ENCODE measurements at places on chromosomes 7 and 10.
A peak's percentile ranks its signal among the peaks of the same experiment; 100 is the strongest.

- no peak for DNase-seq
Observed at GRCh38 chr7:22108151-22108845, 162.6 kb upstream of the CDCA7L start.

DNA sequence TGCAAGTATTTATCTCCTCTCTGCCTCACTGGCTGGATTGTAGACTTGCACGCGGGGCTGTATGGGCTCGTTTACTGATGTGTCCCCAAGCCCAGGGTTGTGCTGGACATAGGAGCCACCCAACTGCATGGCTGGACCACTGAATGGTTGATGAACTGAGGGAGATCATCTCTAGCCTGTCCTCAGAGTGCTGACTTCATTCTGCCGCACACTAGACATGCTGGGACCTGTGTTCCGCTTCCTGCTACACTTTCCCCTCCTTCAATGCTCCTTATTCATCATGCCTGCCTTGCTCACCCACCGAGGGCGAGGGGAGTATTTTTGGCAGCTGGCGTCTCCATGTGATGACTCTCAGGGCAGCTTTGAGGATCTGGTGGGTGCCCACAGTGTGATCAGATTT, 440.2 kb downstream of the GLRX3 start:
- no peak for DNase-seq

DNA sequence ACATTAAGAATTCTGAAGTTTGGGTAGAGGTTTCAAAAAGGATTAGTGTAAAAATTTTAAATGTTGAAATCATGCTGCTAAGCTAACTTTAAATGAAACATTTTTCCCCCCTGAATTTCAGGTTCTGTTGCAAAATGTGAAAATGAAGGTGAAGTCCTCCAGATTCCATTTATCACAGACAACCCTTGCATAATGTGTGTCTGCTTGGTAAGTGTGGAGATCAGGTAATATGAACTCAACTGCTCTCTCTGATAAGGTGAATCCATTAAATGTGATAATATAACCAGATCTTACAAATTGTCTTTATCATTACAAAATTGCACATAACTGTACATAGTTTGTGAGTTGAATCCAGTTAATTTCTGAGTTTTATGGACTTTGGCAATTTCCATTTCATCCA, 1.4 kb downstream of the BMPER start:
- DNase-seq, result no peak

GRCh38 chr10:1086787-1087186, 30.6 kb downstream of the WDR37 start:
- no peak for DNase-seq

DNA sequence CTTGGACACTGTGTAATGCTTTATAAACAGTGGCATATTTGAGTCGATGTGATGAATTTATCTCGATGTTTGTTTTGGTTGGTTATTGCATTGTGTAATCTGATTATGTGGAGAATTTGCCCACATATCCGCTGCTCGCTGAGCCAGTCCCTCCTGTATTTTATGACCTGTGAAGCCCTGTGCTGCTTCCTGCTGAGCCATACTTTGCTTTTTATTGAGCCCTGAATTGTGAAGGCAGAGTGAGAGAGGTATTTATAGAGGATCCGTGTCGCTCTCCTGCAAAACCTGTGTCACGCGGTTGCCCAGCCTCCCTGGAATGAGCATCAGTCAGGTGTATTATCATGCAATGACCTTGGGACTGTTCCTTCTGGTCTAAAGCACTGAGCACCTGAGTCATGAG, 253.7 kb downstream of the ARHGAP21 start:
- DNase-seq, result no peak

GRCh38 chr10:61655335-61655851, 7.3 kb upstream of the CABCOCO1 start:
- no peak for DNase-seq

GRCh38 chr7:15915686-15916293, 229.3 kb upstream of the MEOX2 start:
- DNase-seq, result no peak

DNA sequence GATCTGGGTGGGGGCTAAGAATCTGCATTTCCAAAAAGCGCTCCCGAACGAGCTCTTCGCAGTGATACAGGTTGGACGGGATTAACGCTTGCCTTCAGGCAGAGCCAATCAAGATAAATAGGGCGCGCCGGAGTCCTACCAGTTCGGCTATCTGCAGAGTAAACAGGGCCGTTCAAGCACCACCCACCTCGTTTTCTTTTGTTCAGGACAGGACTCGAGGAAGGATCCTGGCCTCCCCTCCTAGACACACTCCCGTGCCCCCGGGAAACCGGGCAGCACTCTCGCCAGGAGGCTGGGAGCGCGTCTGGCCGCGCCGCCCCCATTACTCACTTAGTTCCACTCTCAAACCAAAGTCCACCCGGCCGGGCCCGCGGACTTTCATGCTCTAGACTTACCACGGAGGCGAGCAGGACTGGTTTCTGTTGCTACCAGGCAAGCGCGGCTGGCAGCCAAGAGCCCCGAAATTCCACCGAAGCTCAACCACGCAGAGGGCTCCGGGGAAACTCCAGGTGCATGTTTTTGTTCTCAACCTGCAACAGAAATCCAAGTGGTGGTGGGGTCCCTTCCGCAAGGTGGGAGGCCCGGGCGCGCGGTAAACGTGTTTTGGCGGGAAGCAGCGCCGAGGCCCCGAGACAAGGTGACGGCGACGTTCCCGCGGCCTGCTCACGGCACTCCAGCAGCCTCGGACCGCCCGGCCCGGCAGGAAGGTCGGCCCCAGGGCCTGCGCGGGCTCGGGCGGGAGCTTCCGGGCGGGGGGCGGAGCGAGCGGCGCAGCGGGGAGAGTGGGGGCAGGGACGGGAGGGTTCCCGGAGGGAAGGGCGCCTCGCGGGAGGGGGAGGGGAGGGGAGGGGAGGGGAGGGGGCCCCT, 12.7 kb downstream of the HNRNPF start:
- peak; percentile 65 for DNase-seq

DNA sequence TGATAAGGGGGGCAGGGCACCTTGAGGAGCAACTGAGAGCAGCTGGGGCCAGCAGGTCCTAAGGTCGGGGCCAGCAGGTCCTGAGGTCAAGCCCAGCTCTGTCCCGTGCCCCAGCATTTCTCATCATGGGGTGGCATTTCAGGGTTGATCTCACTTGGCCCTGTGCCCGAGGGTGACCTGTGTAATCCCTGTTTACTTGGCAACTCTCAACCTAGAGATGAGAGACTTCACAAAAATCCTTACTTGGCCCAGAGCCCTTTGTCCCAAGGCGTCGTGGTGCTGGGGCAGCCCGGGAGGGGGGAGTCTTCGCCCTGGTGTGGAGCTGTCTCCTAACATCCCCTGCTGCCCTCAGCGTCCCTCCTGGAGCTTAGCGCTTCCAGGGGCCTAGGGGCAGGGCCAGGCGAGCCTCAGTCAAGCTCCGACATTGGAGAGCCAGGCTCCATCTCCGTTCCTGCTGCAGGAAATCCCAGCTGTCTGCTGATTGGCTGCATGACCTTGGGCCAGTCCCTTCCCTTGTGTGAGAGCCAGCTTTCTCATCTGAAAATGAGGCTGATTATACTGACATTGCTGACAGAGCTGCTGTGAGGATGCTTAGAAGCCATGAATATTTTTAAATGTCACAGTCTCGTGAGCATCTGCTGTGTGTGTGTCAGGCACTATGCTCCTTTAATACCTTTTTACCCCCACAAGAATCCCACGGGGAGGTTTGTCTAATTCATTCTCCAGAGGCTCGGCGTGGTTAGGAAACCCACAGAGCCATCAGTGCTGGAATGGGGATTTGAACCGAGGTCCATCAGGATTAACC, 94.3 kb downstream of the ZMIZ1 start:
- no peak for DNase-seq

DNA sequence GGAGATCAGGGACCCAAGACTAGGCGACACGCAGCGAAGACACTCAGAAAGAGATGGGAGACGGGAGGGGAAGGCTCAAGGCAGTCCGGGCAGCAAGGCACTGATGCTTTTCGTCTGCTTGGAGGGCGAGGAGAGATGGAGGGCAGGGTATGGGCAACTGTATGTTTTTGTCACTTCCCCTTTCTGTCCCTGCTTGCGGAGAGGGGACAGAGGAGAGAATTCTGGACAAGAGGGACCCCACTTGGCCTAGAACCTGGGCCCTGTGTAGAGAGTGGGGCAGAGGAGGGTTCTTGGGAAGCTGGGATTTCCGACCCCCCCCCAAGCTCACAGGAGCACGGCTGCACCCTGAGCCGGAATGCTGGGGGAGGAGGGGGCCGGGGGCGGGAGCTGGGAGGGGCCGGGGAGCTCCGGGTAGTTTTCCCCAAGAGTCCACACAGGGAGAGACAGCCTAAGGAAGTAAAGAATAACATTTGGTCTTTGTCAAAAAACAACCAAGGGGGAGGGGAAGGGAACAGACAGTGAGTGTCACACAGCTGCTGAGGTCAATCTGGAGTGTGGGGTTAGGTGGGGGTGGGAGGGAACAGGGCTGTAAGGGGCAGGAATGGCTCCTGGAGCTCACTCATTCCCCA, 1.8 kb downstream of the LRCH4 start:
- no peak for DNase-seq

- no peak for DNase-seq
Observed at GRCh38 chr10:128364631-128365030, 238.4 kb upstream of the MKI67 start.

DNA sequence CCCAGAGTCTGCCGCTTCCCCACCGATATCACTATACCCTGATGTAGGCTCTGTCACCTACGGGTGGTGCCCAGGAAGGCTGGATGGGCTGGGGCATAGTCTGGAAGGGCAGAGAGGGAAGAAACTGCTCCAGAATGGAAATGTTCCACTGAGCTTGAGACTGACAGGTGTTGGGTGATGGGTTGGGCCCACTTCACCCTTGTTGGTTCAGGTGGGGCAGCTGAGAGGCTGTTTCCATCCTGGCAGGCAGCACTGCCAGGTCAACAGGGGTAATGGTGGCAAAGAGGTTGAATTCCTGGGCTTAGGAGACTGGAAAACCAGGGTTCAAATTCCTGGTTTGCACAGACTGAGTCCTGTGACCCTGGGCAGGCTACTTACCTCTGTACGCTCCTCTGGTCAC, 28.5 kb upstream of the FRAT2 start:
- DNase-seq, result no peak

DNA sequence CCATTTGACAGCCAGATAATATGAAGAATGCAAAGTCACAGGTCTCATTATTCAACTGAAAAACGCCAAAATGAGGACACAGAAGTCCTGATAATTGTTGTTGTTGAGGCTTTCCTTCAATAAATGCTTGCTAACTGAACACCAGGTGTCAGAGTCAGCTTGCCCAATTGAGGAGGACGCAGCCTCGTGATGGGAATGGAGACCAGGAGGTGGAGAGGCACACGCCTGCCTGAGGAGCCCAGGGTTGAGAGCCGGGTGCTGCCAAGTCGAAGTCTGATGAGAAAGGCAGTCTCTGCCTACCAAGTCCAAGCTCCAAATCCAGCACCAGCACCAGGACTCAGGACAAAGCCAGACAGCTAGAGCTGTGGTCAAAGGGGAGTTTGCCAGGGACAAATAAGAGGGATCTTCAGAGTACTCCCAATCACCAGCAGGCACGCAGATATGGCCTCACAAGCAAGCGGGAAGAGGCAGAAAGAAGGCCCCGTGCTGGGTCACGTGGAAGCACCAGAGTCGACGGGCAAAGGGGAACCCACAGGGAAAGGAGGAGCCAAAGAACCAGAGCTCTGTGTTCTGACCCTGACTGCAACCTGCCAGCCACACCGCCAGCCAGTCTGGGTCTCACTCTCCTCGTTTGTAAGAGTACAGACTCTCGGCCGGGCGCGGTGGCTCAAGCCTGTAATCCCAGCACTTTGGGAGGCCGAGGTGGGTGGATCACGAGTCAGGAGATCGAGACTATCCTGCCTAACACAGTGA, 47.6 kb downstream of the VOPP1 start:
- DNase-seq, result no peak

Measured in CD4-positive, alpha-beta T cell treated with Interferon gamma for 1 hour (primary cell).